ENCODE measurements at places on chromosomes 5 and 9. TPM values are rescaled to one million over a fixed set of nuclear protein-coding genes. Genes with fewer than 3 reads are reported as not detected.

GRCh38 chr5:97231025-97231636 lies 48.1 kb upstream of the RIOK2 start:
- peak; percentile 58 for DNase-seq

DNA sequence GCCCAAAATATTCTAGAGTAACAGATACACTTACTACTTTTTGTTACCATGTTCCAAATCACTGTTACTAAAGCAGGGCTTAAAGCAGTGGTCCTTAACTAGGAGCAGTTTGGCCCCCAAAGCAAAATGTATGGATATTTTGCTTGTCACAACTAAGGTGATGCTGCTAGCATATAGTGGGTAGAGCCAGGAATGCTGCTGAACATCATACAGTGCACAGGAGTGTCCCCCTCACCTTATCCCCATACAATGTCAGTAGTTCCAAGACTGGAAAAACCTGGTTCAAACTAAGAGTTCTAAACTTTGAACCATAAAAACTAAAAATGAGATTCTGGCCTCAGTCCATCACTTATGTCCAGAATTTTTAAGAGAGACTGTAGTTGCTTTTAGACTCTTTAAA lies 28.1 kb downstream of the DIMT1 start:
- DNase-seq, result no peak

DNA sequence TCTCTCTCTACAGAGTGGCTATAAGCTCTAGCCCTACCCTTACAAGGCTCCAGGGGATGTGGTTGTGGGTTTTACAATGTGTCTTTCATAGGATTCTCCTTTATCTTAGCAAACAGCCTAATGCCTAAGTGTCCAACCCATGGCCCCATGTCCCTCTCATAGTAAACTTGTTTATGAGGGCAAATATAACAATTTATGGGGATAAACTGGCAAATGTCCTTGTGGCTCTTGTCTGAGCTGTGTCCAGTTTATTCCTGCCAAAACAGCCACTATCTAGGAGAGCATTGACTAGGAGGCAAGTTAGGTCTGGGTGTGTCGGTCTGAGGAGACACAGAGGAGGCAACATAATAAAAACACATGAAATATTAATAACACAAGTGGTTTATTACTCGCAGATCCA lies 335.1 kb downstream of the IZUMO3 start:
- no peak for DNase-seq

DNA sequence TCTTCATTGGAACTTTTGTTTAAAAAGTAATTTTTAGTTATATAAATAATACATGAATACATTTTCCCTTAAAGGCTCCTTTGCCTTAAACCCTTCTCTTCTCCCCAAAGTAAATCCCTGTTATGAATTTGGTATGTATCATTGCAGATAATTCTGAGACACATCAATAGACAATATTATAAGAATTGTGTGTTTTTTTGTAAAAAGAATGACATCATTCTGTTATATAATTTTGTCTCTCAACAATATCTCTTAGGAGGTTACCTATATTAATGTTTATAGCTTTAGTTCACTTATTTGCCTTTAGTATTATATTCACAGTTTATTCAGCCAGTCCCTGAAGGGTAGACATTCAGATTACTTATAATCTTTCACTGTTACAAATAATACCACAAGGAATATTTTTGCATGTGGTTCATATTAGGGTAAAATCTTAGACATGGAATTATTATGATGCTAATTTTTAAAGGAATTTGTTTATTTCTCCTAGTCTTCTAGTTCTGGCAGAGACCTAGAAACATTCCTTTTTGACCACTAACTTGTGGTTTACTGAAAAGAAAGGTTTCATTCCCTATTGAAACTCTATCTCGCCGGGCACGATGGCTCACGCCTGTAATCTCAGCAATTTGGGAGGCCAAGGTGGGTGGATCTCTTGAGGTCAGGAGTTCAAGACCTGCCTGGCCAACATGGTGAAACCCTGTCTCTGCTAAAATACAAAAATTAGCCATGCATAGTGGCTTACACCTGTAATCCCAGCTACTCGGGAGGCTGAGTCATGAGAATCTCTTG lies 105.6 kb downstream of the KCTD16 start:
- no peak for DNase-seq

DNA sequence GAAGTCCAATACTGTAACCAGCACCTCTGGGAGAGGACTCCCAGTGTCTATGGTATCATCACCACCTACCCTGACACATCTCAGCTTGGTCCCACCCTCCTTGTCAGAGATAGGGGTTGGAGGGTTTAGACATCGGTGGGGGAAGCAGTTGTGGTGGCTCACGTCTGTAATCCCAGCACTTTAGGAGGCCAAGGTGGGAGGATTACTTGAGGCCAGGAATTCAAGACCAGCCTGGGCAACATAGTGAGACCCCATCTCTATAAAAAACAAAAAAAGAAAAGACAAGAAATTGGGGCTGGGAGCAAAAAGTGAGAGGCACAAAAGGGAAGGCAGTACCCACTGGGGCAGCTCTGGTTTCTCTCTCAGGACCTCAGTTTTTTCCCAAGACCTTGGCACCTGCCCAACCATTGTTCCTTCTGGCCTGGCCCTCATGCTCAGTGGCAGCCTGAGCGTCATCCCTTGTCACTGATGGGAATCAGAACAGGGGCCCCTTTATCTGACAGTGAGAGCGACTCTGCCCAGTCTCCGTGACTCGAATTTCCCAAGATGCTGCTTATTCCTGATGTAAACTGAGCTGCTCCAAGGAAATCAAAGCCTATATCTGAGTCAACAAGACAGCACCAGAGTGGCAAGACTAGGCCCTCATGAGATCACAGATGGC lies 80.5 kb upstream of the HSPA9 start:
- DNase-seq, result no peak

DNA sequence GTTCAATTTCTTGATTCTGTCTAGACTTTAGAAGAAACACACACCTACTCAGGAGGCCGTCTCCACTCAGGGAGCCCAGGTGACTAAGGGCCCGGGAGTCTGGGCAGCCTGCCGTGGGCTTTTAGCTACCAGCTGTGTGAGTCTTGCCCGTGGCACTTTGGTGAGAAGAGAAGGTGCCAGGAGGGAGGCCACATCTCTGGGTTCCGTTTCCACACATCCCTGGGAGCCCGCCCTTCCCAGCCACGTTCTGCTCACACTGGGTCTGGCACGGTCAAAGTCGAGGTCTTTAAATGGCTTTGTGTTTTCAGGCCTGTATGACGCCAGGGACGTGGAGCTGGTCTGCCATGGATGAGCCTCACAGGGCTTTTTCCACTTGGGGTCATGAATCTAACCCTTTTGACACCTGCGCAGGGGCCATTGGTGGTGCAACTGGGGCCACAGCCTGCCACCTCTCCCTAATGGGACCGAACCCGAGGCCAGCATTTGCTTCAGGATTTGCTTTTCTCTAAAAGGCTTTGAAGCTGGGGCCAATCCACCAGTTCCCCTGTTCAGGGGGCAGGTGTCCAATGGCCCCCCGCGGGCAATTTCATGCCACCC lies 17.2 kb upstream of the FCN2 start:
- no peak for DNase-seq

- no peak for DNase-seq
Observed at GRCh38 chr9:113148781-113149510, 1.9 kb upstream of the SLC31A2 start.

DNA sequence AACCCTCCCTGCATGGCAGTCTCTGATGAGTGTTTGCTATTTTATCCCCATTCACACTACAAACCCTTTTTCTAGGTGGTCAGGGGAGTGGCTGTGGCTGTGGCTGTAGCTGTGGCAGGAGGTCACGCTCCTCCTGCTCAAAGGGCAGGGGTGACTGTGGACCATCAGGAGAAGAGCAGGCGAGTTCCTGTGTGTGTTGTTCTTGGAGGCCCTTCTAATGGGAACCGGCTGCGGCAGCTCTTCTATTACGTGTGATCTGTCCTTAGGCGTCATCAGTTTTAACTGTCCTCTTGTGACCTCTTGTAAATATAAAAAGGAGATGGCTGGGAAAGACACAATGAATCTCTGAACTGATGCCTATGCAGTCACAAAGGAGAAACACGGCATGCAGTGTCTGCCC lies 65.1 kb downstream of the ANKH start:
- no peak for DNase-seq

ELOVL7 gene
- 2.6 TPM for total RNA-seq

OR13C3 gene
- not detected for total RNA-seq

ST8SIA4 gene
- total RNA-seq, result 18.3 TPM

CSNK1A1 gene
- 343 TPM for total RNA-seq

PIP5K1B gene
- 6.4 TPM for total RNA-seq

ADAMTS6 gene
- 23.1 TPM for total RNA-seq

NIPSNAP3A gene
- total RNA-seq, result 64.2 TPM
